ENCODE measurements at places on chromosomes 1 and 21.
A peak's percentile ranks its signal among the peaks of the same experiment; 100 is the strongest.

- no peak for DNase-seq
Observed at GRCh38 chr21:38787461-38788274, 18.1 kb upstream of the ETS2 start.

DNA sequence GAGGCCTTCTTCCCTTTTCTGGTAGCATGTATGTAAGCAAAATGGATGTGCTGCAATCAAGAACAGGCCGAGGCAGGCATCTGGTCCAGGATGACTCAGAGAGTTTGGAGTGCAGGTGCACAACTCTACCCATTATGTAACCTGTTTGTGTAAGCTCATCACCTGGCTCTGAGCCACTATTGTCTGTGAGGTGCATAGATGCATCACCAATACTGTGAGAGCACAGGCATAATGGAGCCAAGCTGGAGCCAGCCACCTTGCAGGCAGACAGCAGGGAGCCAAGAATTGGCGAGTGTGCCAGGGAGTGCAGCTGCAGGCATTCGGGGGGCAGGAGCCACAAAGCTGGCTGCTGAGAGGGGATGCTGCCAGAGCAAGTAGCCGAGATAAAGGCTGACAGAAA, 549.9 kb upstream of the RGS18 start:
- DNase-seq, result no peak

GRCh38 chr1:85463731-85464496, 1.0 kb downstream of the DDAH1 start:
- DNase-seq, result peak; percentile 31

DNA sequence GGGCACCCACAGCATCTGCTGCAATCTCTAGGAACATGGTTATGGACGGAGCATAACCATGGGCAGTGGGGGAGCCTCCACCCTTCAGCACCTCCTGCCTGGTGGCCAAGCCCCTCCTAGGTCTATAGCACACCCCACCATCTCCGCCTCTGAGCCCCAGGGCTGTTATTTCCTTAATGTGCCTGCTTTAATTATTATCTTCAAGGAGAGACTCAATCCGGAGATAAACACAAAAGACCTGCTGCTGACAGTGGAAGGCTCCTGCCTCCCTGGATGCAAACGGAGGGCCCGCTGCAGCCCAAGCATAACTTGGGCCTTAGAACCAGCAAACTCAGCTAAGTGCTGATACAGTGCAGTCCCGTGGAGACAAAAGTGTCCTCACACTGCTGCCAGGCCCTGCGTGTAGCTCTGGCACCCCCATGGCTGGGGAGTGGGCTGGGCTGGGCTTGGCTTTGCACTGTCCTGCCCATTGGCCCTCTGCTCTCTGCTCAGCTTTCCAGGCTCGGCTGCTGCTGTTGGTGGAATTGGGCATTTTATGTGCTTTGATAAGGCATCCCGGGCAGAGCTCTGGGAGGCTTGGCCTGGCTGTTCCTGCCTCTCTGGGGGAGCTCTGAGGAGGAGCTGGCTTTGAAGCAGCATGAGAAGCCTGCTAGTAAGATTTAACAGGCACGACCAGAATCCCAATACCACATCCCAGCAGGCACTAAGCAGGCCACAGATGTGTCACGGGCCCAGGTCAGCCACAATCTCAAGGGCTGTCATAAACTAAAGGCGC, 620.2 kb downstream of the PTPRU start:
- no peak for DNase-seq

- DNase-seq, result no peak
Observed at GRCh38 chr21:15625363-15625762, 104.4 kb upstream of the USP25 start.

DNA sequence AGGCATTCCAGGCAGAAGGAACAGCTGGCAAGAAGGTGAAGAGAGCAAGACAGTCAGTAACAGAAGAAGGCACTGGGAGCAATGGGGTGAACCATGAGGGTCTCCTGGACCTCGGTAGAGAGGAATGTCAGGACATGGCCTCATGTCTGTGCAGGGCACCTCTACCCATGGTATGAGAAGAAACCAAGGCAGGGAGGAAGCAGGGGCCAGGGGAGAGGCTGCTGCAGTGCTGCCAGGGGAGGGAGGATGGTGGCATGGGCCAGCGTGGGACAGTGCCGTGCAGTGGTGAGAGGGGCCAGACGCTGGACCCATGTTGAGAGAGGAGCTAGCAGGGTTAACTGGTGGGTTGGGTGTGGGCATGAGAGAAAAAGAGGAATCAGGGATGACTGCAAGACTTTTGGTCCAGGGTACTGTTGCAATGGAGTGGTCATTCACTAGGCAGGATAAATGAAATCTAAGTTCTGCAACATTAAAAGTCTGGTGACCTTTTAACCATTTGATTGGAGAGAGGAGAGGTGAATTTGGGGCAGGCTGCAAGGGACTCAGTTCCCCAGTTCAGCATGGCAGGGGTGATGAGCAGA, 577.6 kb downstream of the MATN1 start:
- DNase-seq, result no peak

- no peak for DNase-seq
Observed at GRCh38 chr1:114666954-114667353, 2.9 kb downstream of the DENND2C start.

DNA sequence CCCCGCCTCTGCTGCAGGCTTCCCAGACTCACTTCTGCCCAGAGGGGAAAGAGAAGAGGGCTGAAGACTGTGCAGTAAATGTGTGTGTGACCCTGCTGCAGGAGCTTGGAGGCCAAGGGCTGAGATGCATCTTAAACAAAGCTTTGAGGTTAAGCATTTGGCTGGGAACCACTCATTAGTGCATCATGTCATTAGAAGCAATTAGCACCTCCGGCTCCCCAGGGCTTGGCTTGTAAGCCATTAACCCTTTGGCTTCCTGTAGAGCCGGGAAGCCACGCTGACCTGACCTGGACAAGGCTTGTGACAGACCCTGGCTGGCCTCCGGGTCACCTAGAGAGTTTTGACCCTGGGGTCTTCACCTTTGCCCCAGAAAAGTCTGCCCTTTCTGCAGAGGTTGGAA, 77.0 kb downstream of the CSMD2 start:
- no peak for DNase-seq

GRCh38 chr1:174652569-174653280, 205.0 kb downstream of the GPR52 start:
- no peak for DNase-seq

GRCh38 chr1:160877221-160877620, 7.8 kb downstream of the ITLN1 start:
- no peak for DNase-seq
